ENCODE measurements at places on chromosomes 7 and 10.
A peak's percentile ranks its signal among the peaks of the same experiment; 100 is the strongest.

DNA sequence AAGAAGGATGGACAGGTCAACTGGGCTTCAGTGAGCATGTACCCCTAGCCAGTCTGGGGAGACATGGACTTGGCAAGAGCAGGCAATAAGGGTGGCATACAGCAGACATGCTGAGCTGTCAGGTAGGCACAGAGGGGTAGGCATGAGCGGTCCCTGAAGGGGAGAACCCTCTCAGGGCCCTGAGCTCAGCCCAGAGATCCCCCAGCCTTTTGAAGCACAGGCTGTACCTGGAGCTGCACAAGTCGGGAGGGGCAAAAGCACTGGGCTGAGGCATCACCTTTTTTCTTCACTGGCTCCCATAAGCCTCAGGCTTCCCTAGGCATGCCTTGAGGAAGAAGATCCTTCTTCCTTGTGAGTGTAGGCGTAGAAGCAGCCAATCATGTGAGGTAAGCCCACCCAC, 42.3 kb downstream of the ZNF727 start:
- DNase-seq, result no peak

GRCh38 chr7:41247143-41247865, 455.6 kb downstream of the INHBA start:
- DNase-seq, result no peak

- DNase-seq, result no peak
These were observed 57.4 kb downstream of the GNA12 start for GRCh38 chr7:2786607-2787116.

DNA sequence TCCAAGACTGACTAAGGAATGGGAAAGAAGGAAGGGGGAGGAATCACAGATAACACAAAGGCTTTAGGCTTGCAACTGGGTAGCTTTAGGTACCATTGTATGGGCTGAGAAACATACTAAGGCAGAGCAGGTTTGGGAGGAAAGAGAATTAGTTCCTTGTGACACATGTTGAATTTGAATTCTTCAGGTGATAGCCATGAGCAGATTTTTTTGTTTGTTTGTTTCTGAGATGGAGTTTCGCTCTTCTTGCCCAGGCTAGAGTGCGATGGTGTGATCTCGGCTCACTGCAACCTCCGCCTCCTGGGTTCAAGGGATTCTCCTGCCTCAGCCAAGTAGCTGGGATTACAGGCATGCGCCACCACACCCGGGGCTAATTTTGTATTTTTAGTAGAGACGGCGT, 4.4 kb upstream of the SND1 start:
- no peak for DNase-seq

GRCh38 chr7:18471476-18472160, 23.9 kb upstream of the HDAC9 start:
- no peak for DNase-seq

DNA sequence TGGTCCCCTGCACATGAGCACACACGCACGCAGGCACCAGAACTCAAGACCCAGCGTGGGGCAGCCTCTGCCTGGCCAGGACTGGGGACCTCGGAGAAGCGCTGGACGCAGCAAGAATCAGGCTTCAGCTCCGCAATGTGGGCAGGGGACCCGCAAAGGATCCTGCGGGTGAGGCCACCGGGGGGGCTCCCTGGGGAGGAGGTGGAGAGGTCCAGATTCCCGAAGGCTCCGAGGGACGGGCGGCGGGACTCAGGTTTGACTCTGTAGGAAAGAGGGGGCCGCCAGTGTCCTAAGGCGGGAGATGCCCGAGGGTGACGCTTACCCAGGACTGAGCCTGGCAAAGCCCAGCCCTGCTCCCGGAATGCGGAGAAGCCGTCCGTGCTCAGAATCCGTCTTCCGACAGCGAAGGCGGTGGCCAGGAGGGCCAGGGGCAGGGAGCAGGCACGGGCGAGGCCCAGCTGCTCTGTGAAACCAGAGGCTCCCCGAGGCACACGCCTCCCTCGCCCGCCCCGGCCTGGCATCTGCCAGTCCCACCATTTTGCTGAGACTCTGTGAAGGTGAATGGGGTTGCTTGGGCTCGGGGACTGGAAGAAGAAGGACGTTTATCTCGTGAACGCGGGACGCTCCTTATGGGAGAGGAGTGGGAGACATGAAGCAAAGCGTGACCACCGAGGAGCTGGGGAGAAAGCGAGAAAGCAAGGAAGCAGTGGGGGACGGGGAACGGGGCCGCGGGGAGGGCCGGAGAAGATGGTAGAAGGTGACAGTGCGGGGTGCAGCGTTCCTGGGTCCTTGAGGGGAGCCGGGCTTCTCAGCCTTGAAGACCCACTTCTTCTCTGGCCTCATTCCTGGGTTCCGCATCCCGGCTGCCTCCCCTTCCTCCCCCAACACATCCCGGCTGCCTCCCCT, 489.2 kb downstream of the PTPRN2 start:
- no peak for DNase-seq

DNA sequence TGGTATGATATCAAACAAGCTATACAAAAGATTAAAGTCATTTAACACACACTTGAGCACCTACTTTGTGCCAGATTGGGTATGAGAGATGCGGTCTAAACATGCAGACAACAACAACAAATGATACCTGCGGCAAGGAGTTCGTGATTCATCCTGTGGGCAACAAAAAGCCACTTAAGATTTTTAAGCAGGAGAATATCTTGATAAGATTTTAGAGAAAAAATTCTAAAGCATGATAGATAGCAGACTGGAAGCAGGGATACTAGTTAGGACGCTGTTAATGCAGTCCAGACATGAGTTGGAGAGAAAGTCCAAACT, 1.6 kb upstream of the KBTBD2 start:
- DNase-seq, result no peak

DNA sequence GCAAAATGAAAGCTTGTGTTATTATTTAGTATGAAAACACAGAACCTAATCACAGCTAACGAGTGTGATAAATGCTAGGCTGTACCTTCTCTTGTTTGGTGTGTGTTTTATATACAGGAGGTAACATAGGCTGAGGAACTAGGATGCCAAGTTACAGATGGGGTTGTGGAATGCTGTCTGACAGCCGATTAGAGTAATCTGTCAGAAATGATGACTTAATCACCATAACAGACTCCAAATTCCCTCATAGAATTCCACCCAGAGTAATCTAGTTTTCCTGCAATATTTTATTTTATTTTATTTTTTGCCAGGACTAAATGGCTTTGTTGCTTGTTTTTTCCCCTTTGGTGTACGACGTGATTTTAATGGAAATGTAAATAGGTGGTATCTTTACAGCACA, 221.2 kb downstream of the CELF2 start:
- DNase-seq, result no peak

DNA sequence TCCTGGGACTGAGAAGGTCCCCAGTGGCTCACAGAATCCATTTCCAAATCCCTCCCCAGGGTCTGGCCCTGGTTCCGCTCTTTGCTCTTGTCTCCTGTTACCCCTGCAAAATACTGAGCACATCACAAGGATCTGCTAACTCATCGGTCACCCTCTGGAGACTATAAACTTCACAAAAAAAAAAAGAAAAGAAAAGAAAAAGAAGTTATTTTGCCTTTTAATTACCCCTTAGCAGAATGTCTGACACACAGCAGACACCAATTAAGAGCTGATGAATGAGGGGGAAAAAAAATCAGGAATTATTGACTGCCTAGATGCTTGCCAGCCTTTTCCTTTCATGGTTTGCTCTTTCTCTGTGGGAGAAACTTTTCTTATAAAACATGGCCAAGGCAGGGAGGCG, 578.7 kb downstream of the GRID1 start:
- DNase-seq, result no peak

DNA sequence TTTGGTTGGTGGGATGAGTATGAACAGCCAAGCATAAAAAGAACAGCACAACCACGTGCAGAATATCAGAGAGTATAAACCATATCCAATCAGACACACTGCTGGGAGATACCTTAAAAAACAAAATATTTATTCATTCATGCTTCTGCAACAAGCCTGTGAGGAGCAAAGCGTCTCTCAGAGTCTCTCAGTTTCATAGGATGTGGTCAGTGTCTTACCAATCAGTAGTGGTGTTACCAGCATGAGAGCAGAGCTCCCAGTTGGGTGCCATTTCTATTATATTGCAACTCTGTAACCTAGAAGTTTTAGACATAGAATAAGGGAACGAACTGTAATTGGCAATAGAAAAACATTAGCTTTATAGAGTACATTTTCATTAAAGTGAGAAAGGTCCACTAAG, 445.9 kb upstream of the LRRN3 start:
- DNase-seq, result no peak

DNA sequence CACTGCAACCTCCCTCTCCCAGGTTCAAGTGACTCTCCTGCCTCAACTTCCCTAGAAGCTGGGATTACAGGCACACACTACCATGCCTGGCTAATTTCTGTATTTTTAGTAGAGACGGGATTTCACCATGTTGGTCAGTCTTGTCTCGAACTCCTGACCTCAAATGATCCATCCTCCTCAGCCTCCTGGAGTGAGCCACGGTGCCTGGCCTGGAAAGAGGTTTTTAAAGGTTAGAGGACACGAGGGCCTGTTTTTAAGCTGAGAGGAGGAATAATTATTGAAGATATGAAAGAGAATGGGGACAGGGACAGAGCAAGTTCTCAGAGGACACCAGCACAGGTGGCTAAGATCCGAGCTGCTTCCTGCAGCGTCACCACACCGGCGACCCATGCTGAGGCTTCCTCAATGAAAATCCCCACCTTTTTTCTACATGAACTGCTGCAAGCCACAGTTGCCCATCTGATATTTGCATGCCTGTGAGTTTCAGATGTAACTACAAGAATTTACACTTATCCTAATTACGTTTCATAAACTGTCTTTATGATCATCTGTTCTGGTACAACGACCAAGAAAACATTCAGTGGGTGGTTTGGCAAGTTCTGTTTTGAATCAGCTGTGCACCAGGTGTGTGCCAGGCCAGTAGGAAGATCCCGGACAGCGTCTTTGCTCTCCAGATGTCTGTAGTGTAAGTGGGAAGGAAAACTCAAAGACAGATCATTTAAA, 76.0 kb downstream of the HIP1 start:
- no peak for DNase-seq

DNA sequence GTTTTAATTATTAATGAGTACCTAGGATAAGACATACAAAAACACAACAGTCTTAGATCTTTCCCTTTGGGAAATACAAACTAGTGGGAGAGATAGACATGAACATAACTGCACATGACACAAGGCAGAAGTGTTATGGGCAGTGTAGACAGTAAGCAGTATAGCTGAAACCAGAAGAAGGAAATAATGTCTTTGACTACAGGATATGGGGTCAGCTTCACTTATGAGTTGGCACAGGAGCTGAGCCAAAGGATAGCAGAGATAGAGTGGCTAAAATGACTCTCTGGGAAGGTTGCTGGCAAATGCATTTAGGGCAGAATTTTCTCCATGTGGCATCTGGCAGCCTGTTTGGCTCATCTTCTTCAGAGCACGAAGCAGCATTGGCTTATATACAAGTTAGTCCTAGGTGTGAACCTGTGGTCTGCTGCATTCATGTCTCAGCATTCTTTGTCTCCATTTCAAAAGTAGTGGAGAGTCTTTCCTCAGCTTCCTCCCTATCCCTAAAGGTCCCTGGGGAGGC, 60.3 kb upstream of the FEZF1 start:
- DNase-seq, result no peak

- peak; percentile 12 for DNase-seq
These were observed 64.8 kb upstream of the DNAJB6 start for GRCh38 chr7:157271991-157272324.

DNA sequence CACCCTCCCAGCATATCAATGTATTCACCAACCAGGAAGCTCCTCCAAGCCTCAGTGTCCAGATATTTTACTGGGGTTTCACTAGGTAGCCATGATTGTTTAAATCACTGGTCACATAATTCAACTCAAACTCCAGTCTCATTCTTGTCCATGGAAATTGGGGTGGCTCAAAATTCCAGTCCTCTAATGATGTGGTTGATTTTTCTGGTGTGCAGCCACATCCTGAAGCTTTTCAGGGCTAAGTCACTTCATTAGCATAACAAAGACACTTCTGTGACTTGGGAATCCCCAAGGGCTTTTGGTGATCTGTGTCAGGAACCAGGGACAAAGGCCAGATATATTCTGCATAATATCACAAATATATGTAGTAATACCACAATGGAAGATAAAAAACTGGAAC, 786.9 kb upstream of the IGFBP3 start:
- DNase-seq, result no peak

DNA sequence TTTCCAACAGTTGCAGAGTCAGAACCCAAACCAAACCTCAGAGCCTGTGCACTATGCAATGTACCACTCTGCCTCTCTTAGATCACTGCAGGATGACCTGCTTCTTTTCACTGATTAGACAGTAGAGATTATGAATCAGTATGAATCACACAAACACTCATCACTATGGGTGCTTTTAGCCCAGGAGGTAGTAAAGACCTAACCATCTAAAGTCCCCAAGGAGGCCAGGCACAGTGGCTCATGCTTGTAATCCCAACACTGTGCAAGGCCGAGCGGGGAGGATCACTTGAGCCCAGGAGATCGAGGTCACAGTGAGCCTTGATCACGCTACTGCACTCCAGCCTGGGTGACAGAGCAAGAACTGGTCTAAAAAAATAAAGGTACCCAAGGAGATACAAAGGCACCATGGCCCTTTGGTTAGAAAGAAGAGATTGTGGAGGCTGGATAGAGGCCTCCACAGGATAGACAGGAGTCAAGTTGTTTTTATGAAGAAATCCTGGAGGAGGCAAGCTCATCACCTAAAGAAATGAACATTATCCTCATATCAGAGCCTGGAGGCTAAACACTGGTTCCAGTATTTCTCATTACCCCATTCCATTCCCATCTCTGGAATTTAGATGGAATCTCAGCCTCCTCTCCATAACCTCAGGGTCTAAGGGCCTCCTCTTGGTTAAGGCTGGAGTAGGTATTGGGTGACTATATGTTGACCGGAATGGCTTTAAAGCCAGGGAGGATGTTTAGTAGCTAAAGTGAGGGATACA, 12.9 kb downstream of the SEC31B start:
- DNase-seq, result no peak

- DNase-seq, result no peak
These were observed 27.5 kb downstream of the PDE6C start for GRCh38 chr10:93639791-93640190.

DNA sequence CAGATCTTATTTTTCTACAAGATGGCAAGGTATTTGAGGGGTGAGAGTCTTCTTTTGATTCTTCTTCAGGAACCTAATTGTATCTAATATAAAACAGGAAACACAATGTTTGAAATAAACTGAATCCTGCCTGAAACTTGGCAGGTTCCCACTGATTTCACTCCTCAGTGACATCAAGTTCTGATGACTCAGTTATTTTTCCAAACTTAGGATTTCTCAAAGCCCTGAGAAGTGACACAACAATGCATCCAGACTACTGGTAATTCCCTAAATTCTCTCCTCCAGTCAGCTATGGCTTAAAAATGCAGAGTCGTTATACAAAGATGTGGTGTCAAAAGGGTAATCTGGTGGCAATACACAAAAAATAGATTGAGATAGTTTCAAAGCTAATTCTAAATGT, 80.9 kb downstream of the ABLIM1 start:
- DNase-seq, result no peak

Measured in caudate nucleus (tissue), 63 donors.